ENCODE measurements at places on chromosomes 7 and 10. TPM values are rescaled to one million over a fixed set of nuclear protein-coding genes. Genes with fewer than 3 reads are reported as not detected.

GRCh38 chr7:16129431-16130110 is 291.8 kb downstream of the CRPPA start:
- H3K36me3 ChIP-seq = no peaks in the 10 kb centered on the region
- no peak overlapping the region for H3K4me3 ChIP-seq
- H3K27me3 ChIP-seq = no peaks in the 10 kb centered on the region
- no peak overlapping the region for H3K27ac ChIP-seq

DNA sequence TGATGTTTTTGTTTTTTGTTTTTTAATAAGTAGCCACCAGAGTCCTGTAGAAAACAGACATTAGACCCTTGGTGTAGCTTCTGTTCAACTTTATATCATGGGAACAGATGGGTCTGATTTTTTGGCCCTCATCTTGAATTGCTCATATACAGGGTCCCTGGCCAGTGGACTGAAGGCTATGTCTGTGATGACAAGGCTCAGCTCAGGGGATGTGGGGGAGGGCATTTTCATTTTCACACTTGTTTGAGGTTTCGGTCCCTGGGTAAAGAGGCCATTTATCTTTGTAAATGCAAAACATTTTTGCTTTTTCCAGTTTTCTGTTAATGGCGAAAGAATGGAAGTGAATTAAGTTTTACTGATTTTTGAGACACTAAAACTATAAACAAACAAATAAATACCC is 257.6 kb upstream of the PHYHIPL start:
- no peak overlapping the region for H3K4me3 ChIP-seq
- no peak overlapping the region for H3K27ac ChIP-seq
- DNase-seq = no peak
- H3K4me1 ChIP-seq = no peaks in the 10 kb centered on the region

- H3K4me1 ChIP-seq = no peaks in the 10 kb centered on the region
- H3K27ac ChIP-seq = no peak overlapping the region
- H3K27me3 ChIP-seq = no peaks in the 10 kb centered on the region
- no peak overlapping the region for H3K4me3 ChIP-seq
- DNase-seq = peak; percentile 47
Observed at GRCh38 chr7:2013381-2014311, 219.1 kb downstream of the MAD1L1 start.

DNA sequence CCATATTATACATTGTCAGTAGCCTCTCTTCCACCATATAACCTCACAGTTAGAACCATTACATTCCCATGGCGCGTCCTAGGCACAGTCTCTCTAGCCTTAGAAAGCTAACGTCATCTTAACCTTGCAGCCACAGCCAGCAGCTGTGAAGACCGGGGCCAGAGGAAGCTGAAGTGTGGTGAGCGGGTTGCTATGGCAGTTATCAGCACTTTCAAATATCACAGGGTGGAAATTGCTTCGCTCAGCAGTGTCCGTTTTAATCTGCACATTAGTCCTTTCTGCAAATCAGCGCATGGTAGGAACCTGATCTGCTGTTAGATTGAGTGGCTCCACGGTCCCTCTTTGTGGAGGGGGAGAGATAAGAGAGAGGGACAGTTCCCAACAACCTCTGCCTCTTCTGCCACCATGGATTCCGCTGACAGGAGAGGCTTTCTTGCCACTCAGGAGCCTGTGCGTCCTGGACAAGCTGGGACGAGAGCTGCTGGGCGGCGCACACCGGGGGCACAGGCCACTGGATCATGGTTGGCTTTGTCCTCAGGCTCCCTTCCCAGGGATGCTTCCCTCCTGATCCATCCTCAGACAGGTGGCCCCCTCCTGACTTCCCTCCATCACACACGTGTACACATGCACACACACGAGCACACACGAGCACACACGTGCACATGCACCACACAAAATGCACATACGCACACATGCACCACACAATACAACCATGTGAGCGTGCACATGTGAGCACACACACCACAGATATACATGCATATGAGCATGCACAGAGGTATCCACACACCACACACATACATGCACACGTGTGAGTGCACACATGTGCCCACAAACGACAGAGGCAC is 93.8 kb downstream of the WDR37 start:
- no peak overlapping the region for H3K27ac ChIP-seq
- H3K4me3 ChIP-seq = no peak overlapping the region

- no peak overlapping the region for H3K4me3 ChIP-seq
- no peaks in the 10 kb centered on the region for H3K27me3 ChIP-seq
- H3K36me3 ChIP-seq = no peaks in the 10 kb centered on the region
- H3K4me1 ChIP-seq = no peaks in the 10 kb centered on the region
- no peak overlapping the region for H3K27ac ChIP-seq
Observed at GRCh38 chr7:71639382-71640085, 507.6 kb downstream of the GALNT17 start.

GRCh38 chr7:71826141-71826540 is 586.0 kb downstream of the CALN1 start:
- no peaks in the 10 kb centered on the region for H3K36me3 ChIP-seq
- no peak overlapping the region for H3K4me3 ChIP-seq
- H3K4me1 ChIP-seq = no peaks in the 10 kb centered on the region
- no peaks in the 10 kb centered on the region for H3K27me3 ChIP-seq
- DNase-seq = no peak

DNA sequence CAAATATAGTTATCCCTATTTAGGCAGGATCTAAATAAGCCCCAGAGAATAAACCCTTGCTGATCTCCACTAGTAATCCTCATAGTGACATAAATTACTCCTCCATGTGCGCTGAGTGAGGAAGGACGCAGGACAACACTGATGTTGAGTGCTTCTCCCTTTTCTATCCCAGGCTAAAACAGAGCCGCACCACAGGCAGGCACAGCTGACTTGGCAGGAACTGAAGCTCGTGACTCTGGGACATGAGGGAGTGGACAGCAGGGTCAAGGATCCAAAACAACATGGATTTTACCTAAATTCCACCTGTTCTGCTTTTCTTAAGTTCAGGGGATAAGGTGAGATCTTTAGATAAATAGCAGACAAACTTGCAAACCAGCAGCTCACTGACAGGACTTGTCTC is 46.0 kb downstream of the VOPP1 start:
- no peak overlapping the region for H3K4me3 ChIP-seq
- DNase-seq = no peak
- H3K4me1 ChIP-seq = no peaks in the 10 kb centered on the region

DNA sequence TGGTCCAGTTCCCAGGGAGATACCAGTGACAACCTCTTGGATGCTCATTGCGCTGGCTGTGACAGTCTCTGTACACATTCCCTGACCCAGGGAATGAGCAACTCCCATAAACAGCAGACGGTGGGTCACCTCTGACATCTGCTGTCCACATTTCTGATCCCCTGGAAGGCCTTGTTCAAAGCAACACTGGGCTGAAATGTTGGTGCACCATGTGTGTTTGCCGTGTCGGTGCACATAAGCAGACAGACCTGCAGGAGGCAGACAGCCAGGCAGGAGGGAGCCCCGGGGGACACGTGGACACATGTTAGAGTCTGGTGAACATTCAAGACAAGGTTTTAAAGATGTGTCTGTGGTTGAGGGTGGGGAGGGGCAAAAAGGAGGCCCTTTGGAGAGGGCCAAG is 254.9 kb downstream of the PLXNA4 start:
- H3K36me3 ChIP-seq = no peaks in the 10 kb centered on the region
- H3K27ac ChIP-seq = no peak overlapping the region
- no peak for DNase-seq
- peaks cover 3% of the 10 kb centered on the region for H3K27me3 ChIP-seq

Gene CTNNA3
- total RNA-seq = 0.67 TPM

Gene FGFR2
- 58.7 TPM for total RNA-seq

Gene NKX1-2
- not detected for total RNA-seq

Gene CPN1
- total RNA-seq = not detected

Gene ZNF488
- 0.41 TPM for total RNA-seq

Gene RASSF4
- 40.9 TPM for total RNA-seq

Gene SLIT1
- 0.23 TPM for total RNA-seq

Gene CDHR1
- 0.35 TPM for total RNA-seq
